ENCODE measurements at places on chromosomes 12 and 14.

DNA sequence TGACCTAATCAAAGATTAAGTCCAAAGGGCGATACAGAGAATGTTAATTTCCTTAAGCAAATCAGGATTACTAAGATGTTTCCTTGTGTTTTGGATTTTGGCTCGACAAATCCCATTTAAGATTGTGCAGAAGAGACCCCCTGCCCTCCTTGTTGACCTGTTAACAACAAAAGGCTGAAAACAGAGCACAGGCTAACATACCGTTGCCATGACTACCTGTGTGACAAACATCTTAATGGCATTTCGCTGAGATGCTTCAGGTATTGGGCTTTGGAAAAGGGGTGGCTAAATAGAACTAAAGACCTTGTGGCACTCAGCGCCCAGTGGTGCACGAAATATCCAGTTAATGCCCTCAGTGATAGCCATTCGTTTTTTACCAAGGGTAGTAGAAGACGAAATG lies 1532.3 kb upstream of the TMEM132C start:
- no peak for DNase-seq

DNA sequence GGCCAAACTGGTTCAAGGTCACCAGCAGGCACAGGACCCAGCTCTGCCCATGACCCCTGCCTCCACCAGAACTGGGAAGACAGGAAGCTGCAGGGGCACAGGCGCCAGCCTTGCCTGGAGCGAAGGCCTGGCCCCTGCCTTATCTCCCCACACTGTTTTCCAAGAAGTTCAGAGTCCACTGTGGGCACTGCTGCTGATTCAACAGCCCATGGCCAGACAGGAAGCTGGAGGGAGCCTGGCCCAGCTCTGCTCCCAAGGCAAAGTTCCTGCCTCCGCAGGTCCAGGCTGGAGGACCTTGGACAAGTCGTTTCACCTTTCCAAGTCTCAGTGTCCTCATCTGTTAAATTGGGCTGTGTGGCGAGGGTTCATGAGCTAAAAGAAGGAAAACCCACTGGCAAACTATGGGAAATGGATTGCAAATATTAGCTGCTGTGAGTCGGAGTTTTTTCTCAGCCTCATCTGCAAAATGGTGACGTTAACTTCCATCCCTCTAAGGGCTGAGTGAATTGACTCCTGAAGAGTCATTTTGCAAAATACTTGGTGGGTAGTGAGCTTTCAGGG lies 1.2 kb downstream of the PHETA1 start:
- DNase-seq, result no peak

GRCh38 chr14:105325303-105325702 lies 10.8 kb downstream of the PACS2 start:
- DNase-seq, result no peak

DNA sequence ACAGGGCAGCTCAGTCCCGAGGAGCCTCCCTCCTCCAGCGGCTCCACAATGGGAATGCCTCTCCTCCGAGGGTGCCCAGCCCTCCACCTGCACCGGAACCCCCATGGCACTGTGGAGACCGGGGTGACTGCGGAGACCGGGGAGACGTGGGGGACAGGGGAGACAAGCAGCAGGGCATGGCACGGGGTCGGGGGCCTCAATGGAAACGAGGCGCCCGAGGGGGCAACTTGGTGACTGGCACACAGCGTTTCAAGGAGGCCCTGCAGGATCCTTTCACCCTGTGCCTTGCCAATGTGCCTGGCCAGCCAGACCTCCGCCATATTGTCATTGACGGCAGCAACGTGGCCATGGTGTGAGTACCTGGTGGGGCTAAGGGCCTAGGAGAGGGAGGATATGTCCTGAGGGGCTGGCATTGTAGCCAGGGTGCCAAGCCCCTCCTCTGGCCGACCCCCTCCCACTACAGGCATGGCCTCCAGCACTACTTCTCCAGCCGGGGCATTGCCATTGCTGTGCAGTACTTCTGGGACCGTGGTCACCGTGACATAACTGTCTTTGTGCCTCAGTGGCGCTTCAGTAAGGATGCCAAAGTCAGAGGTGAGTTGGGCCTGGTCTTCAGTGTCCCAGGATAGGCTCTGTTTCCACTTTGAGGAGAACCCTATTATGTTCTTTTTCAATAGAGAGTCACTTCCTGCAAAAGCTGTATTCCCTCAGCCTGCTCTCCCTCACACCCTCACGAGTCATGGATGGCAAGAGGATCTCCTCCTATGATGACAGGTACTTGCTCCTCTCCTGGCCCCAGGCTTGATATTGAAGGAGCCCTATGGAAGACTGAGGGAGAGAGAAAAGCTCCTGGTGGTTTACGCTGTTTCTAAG lies 2.7 kb downstream of the KHNYN start:
- DNase-seq, result peak; percentile 34

- DNase-seq, result peak; percentile 31
These were observed 21.2 kb downstream of the PEX5 start for GRCh38 chr12:7210642-7211151.

- no peak for DNase-seq
These were observed 751.5 kb upstream of the ALG10B start for GRCh38 chr12:37565112-37565511.

DNA sequence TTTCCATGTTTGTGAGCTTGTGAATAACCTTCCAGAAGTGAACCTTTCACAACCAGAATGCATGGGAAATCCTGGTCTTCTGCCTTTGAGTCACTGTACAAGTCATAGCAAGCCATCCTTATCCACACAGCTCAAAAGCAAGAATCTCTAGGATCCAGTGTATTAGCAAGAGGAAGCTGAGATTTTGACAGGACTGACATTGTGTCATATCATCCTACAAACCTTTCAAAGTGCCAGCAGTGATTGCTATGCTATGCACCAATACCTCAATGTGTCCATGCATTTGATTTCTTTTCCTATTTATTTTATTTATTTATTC lies 13.5 kb upstream of the NRDE2 start:
- DNase-seq, result no peak

GRCh38 chr12:120100630-120101029 lies 15.9 kb downstream of the RAB35 start:
- no peak for DNase-seq

DNA sequence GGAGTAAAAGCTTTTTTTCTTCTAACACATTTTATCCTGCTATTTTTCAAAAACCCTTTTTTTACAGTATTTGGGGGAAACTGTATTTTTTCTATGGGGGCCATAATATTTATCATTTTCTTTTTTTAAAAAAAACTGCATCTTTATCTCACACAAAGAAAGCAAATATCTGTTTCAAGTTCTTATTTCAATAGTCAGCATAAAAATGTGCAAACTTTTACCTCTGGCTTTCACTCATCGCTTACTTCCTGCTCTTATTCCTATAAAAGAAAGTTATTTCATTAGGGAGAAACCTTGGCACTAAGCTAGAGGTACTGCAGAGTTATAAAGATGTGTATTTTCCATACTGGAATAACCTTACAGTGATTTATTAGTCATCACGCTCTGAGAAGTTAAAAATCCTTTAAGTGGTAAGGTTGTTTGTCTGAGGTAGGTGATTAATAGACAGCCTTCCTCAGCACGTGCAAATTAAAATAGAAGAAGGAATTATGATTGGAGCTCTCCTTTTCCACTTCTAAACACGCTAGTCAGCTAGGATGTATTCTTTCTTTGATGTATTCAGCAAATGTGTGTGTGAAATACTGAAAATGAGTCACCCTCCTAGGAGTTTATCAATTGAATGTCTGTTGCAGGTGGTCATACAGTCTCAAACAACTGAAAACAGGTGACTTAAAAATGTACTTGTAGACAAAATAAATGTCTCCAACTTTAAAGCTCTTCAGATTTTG lies 461.0 kb downstream of the GXYLT1 start:
- DNase-seq, result no peak

DNA sequence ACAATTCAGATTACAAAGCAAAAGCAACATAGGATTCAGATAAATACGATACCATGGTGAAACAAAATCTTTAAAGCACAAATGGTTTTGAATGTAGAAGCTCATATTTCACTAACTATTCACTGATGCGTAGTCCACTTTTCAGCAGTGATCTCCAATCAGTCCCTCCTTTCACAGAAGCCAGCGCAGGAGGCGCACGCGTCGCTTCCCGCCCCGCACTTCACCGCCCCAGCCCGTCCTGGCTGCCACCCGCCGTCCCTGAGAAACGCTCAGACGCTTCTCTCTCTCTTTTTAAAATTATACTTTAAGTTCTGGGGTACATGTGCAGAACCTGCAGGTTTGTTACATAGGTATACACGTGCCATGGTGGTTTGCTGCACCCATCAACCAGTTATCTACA lies 19.8 kb upstream of the CHFR start:
- no peak for DNase-seq

DNA sequence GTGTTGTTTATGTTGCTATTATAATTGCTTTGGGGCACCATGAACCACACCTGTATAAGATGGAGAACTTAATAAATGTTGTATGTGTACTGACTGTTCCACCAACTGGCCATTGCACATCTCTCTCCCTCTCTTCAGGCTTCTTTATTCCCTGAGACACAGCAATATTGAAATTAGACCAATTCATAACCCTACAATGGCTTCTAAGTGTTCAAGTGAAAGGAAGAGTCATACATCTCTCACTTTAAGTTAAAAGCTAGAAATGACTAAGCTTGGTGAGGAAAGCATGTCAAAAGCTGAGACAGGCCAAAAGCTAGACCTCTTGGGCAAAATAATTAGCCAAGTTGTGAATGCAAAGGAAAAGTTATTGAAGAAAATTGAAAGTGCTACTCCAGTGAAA lies 373.3 kb downstream of the RGS6 start:
- no peak for DNase-seq

DNA sequence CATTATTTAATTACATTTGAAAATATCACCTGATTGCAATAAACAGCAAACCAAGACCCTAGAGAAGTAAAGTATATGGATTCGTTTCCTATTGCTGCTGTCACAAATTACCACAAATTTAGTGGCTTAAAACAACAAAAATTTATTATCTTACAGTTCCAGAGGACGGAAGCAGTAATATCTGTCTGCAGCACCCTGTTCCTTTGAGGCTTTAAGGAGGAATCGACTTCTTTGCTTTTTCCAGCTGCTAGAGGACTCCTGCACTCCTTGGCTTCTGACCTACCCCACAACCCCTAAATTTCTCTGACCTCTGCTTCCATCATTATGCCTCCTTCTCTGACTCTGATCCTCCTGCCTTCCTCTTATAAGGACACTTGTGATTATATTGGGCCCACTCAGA lies 23.8 kb upstream of the PPM1A start:
- no peak for DNase-seq

- no peak for DNase-seq
These were observed 82.8 kb downstream of the TMTC1 start for GRCh38 chr12:29700761-29701481.

DNA sequence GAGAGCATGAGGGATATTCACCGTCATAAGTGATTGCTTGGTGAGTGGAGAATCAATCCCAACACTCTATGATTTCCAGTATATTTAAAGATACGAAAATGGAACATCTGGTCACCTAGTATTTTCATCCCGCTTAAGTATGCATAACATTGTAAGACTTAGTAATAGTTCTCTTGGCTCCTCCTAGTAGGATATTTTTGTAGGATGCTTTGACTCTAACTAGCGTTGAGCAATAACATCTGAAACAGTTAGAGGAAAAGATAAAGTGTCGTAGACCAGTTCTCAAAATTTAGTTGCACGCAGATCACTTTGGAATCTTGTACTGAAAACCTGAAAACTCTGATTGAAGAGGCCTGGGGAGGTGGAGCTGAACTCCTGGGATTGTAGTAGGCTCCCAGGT lies 7.6 kb downstream of the SAMD4A start:
- no peak for DNase-seq

DNA sequence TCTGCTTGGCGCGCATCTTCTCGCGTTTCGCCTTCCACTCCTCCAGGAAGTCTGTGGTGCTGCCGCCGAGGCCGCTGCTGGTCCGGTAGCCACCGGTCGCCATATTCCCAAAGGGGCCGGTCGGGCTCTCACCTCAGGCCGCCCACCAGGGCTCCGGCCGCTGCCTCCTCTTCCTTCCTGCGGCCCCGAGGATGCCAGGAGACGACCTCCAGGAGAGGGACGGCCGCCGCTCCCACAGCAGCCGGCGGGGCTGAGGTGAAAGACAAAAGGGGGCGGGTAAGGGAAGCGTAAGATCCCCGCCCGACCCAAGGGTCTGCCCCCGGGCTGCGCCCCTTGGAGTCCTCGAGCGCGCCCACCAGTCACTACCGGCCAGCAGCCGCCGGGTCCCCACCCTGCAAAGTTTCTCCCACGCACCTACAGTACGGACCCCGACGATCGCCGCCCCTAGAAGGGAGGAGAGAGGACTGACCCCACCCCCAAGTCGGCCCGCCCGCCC lies 574 bp downstream of the PAWR start:
- no peak for DNase-seq

DNA sequence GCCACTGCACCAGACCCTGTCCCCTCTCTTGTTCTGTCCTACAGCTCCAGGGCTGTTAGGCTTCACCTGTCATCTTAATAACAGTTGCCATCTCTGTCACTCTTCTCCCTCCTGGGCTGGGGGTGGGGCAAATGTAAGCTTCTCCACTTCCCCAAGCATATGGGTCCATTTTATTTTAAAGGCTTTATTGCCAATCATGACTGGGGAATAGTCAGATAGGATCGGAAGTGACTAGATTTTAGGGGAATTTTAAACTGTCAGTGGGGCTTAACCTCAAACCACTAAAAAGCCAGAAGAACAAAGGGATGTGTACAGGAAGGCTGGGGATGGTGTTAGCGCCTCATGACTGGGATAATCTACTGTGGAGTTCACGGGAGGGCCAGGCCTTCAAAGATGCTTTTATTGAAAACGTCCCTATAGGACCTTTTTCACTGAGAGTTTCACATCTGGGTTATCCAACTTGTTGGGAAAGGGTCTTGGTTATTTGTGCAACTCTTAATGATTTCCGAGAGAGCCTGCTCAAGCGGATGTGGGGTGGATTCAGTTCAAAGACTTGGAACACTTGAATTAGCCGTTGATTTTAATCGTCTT lies 41.6 kb downstream of the CHST11 start:
- no peak for DNase-seq

DNA sequence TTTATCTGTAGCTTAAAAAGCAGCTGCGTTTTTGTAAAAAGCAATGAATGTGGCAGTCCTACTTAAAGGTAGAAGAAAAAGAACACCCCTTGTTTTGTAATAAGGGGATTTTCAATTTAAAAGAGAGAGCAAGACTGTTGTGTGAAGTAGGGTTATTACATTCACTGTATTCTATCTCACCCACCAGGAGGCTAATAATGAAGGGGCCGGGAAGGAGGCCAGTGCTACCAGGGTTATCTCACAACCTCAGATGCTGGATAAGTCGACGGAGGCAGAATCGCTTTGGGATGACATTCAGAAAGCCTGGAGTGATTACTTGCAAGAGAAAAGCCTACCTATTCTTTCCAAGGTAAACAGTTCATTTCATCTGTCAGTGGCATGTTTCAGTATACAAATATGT lies 97.7 kb downstream of the RMST start:
- no peak for DNase-seq

DNA sequence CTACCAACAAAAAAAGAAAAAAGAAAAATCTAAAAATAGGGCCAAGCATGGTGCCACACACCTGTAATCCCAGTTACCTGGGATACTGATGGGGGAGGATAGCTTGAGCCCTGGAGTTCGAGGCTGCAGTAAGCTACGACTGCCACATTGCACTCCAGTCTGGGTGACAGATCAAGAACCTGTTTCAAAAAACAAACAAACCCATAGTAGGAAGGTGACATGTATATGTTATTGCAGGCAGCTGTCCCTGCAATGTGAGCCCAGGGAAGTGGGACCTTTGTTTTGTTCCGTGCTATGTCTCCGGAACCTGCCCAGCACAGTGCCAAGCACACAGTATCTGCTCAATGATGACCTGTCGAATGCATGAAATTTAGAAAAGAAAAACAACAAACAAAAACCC lies 37.2 kb upstream of the YY1 start:
- DNase-seq, result no peak

- no peak for DNase-seq
These were observed 1089.8 kb downstream of the FLRT2 start for GRCh38 chr14:86619726-86620125.

Measured in hematopoietic multipotent progenitor cell treated with erythropoietin and hydrocortisone succinate and interleukin-3 and kit ligand, for 17 days (in vitro differentiated cells).